Activated CD4-positive, alpha-beta T cell treated with anti-CD3 and anti-CD28 coated beads, Interleukin-2, amount 50 U/mL, for 24 hours (primary cell): ENCODE measurements at places on chromosomes 4 and X.

GRCh38 chrX:155577682-155578081, 35.1 kb downstream of the TMLHE start:
- DNase-seq, result no peak

- no peak for DNase-seq
Observed at GRCh38 chr4:628821-629635, 3.7 kb downstream of the PDE6B start.

GRCh38 chr4:157287445-157287844, 66.9 kb downstream of the GRIA2 start:
- DNase-seq, result no peak

GRCh38 chr4:39464886-39465501, 6.1 kb downstream of the LIAS start:
- DNase-seq, result no peak

- DNase-seq, result no peak
Observed at GRCh38 chr4:144650311-144651005, 4.5 kb downstream of the HHIP start.
